ENCODE measurements at places on chromosomes 12 and 14.

- DNase-seq, result peak; percentile 86
Measured at GRCh38 chr14:22646570-22647254, 2.6 kb upstream of the OR6J1 start.

- no peak for DNase-seq
Measured at GRCh38 chr12:127414636-127415035, 852.3 kb upstream of the TMEM132C start.

DNA sequence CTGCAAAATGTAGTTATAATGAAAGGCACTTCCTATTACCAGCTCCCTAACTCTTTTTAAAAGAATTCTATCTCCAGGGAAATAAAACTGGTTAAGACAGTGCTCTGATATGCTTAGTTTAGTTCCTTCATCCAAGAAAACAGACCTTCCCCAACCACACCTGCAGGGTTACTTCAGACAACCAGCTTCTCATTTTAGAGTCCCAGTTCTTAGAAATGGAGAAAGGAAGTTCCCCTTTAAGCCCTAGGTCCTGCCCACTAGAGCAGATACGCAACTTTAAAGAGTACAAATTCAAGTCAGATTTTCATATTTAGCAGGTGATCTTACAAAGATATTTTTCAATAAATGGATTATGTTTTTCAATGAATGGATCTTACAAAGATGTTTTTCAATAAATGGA lies 4.4 kb upstream of the WSB2 start:
- peak; percentile 53 for DNase-seq

- DNase-seq, result peak; percentile 61
Measured at GRCh38 chr12:54216797-54217661, 28.2 kb upstream of the SMUG1 start.

DNA sequence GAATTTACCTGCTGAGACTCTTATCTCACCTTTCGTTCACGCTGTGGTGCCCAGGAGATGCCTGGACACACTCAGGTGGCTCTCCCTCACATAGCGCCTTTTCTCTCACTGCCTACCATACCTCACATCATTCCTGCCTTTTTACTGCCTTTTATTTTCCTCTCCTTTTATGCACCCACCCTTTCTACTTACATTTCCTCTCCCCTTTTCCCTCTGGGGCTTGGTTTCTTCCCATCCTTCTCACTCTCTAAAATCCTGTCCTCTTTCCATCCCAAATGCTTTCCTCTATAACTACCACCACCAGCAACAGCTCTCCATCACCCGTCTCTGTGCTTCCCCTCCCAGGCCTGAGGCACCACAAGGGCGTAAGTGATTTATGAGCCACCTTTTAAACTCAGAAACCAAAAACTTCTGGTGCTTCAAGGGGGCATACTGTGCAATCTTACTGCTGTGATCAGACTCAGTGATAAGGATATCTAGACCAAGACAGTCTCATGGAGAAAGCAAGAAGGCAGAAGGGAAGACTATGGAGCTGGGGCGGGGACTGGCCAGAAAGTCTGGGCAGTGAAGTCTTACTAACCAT lies 32.7 kb upstream of the SMUG1 start:
- DNase-seq, result no peak

GRCh38 chr14:70658899-70659298 lies 17.2 kb downstream of the TTC9 start:
- DNase-seq, result no peak

DNA sequence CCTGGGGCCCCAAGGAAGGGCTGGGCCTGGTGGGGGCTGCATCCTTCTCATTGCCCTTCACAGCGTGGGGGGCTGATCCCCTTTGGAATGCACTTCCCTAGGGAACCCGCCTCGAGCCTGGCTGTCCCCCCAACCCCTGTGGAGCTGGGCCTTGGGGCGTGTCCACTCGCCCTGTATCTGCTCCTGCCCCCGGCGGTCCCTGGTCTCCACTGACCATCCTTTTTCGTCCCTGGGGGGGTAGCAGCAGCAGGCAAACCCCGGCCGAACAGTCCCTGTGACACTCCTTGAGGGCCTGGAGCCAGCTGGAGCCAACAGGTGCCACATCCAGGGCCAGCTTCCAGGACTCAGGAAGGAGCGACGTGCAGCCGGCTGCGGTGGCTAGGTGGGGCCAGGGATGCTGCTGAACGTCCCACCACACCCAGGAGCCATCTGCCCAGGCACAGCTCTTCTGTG lies 9.4 kb upstream of the GPR132 start:
- DNase-seq, result no peak

GRCh38 chr12:106096376-106096775 lies 42.4 kb downstream of the NUAK1 start:
- no peak for DNase-seq

- DNase-seq, result no peak
Measured at GRCh38 chr12:89497005-89497404, 27.6 kb downstream of the GALNT4 start.

DNA sequence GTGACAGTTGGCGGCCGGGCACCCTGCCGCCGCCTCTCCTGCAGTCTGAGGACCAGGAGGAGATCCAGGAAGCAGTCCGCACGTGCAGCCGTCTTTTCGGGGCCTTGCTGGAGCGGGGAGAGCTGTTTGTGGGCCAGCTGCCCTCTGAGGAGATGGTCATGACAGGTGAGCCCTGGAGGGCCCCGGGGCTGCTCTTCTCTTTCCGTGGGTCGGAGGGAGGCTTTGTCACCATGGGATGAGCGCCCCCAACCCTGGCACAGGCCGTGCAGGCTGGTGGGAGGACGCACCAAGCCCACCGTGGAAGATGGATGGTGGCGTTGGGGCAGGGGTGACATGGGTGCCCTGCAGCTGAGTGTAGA lies 532 bp downstream of the NOC4L start:
- DNase-seq, result no peak

DNA sequence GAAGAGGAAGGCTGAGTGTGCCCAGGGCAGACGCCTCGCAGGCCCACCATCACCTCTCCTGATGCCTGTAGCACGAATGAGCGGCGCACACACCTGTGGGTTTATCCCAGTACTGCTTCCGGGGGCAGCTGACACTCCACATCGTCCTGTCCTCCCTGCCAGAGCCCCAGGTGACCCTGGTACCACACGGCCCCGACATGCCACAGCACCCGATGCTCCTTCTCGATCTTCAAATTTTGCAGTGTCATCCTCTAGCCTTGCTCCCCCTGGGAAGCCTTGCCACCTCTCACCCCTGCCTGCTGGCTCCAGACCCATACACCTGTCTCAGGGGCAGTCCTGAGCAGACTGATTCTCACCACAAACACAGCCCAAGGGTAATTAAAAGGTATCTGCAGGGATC lies 40.6 kb downstream of the ANO2 start:
- no peak for DNase-seq

- peak; percentile 16 for DNase-seq
Measured at GRCh38 chr14:77124345-77125280, 17.0 kb downstream of the ZDHHC22 start.

DNA sequence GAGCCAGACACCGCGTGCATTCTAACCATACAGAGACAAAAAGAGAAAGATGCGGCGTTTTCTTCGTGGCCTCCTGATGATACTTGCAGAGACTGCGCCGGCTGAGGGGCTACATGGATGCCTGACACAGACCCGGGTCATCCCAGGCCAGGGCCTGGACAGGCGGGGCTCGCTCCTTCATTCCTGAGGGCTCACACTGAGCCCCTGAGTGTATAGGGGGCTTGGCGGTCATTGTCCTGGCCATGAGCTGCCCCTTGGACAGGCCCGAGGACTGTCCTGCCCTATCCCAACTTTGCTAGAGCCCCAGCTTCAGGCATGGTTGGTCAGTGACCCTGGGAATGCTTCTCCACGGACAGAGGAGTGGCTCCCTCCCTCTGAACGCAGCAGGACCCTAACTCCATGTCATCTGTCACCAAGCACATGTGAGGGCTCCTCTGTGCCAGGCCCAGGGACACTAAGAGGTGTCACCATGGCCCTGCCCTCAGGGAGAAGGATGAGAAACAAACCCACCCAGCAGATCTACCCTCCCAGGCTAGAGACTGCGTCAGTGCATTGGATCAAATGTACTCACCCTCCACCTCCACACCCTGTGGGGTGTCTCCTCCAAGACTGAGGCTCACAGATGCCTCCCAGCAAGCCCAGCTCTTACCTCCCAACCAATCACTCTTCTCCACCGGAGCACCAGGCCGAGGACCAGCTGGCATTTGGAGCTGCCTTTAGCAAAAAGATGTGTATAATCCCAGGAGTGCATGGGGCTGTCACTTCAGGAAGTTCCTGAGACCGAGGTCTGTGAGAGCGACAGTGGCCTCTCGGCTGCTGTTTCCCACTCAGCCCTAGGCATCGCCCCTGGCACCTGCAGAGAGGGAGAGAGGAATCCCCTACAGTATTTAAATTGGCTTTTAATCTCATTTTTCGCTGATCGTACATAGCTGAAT lies 102.7 kb downstream of the DICER1 start:
- DNase-seq, result no peak

- no peak for DNase-seq
Measured at GRCh38 chr14:25121337-25122129, 71.6 kb upstream of the STXBP6 start.

DNA sequence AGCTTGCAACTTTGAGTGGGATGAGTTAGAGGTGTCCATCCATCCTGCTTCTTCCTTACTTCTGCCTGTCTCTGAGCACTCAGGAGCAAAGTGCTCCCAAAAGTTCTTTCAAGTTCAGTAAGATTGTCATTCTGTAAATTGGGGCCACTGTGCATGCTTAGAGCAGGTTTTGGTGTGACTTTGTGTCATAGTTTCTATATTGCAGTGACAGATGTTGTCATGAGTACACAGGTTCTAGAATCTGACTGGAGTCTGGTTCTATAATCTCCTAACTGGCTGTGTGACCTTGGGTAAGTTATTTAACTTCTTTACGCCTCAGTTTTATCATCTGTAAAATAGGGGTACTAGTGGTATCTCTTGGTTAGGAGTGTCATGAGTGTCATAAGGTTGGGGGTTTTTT lies 202.7 kb upstream of the BCL2L14 start:
- DNase-seq, result no peak

- no peak for DNase-seq
Measured at GRCh38 chr12:32997471-32997870, 100.9 kb upstream of the PKP2 start.

DNA sequence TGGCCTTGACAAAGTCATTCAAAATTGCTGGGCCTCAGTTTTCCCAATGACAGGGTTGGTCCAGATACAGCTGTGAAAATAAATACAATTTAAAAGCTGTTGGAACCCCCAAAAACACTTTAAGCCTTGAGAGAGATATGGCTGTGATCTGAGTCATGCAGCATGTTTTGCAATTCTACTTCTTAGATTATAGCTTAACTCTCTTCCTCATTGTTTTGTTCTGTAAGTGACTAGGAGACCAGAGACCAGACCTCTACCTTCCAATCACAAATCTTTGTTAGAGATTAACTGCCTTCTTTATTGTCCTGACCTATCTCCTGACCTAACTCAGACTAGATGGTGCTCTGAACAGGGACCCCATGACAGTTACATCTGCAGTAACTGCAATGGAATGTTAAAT lies 198.1 kb downstream of the STXBP6 start:
- peak; percentile 29 for DNase-seq

GRCh38 chr12:106305376-106305775 lies 2.8 kb downstream of the TCP11L2 start:
- no peak for DNase-seq

GRCh38 chr14:75293920-75294648 lies 15.5 kb downstream of the FOS start:
- DNase-seq, result peak; percentile 92

GRCh38 chr14:29453045-29453444 lies 474.6 kb downstream of the PRKD1 start:
- no peak for DNase-seq

DNA sequence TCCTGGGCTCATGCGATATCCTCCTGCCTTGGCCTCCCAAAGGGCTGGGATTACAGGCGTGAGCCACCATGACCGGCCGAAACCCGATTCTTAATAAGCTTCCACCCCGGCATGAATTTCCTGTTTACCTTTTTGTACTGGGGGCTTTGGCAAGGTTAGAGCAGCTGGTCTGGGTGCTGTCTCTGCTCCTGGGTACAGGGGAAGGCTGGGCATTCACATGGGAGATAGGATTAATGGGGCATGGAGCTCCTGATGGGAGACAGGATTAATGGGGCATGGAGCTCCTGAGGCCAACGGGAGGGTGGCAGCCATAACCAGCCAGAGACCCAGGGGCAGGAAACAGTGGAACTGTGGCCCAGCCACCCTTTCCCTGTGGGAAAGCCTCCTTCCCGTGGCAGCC lies 69.5 kb upstream of the DICER1 start:
- no peak for DNase-seq

DNA sequence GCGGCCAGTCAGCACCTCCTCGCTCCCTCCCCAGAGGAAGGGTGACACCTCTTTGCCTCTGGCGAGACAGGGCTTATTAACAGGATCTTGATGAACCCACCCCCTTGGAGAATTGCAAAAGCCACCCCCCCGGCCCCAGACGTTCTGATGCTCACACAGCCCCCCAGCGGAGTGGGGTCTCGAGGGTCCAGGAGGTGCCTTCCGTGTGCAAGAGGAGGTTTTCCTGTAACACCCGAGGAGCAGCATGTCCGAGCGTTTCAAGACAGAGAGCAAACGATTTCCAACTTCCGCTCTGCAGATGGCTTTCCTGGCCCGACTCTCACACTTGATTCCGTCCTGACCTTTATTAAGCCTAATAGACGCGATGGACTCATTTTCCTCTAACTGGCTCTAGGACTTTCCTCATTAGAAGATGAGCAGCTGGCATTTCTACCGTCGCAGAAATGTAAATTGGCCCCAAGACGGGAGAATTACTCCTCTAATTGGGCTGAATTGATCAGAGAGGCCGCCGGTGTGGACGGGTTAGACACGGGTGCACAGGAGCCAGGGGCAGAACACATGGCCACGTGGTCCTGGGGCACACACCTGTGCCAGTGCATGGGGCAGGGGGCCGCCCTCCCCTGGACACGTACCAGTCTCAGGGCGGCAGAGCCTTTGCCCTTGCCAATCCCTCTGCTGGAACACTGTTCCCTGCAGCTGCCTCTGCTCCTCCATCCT lies 84.4 kb downstream of the NOC4L start:
- DNase-seq, result no peak

DNA sequence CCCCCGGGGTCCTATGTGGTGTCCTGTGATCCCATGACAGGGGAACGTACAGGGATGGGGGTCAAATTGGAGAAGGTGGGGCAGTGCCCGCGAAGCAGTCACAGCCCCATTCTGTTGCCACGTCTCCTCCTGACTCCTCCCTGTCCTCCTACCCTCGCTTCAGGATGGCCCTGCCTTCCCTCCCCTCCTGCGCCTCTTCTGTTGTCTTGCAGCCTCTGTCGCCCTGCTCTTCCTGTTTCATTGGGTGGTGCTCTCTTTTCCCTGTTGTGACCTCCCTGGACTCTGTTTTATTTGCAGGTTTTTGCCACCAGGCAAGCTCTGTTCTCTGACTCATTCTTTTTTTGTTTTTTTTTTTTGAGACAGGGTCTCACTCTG lies 18.7 kb downstream of the CABP1 start:
- DNase-seq, result no peak

DNA sequence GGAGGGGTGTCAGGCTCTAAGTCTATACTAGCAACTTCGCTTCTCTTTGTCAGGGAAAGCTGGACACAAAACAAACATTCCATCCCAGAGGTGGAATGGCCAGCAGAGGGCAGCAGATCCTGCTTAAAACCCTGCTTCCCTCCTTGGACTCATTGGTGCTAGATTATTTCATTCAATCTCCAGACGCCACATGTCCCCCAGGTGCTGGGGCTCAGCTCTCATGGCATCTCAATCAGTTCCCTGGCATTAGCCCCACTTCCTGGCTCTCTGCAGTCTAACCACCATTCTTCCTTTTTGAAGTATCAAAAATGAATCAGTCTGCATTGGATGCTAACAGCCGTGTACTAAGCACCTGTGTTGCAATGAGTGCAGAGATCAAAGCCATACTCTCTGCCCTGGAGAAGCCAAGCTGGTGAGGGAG lies 8.1 kb upstream of the PPP1R1A start:
- DNase-seq, result peak; percentile 79

GRCh38 chr14:104317492-104317805 lies 179.1 kb downstream of the KIF26A start:
- DNase-seq, result no peak

Data from inflammatory macrophage treated with lipopolysaccharide for 1 hour (primary cell).